Progenitor cell of endocrine pancreas (in vitro differentiated cells): ENCODE measurements at places on chromosomes 4 and X.

GRCh38 chr4:83572848-83573247, 36.9 kb downstream of the GPAT3 start:
- DNase-seq = no peak

GRCh38 chrX:54157561-54157960, 25.5 kb downstream of the FAM120C start:
- DNase-seq = no peak

GRCh38 chrX:121161501-121161933, 114.1 kb downstream of the GLUD2 start:
- DNase-seq = no peak

GRCh38 chrX:143634663-143635455, 1.0 kb downstream of the SLITRK4 start:
- DNase-seq = peak; percentile 24

DNA sequence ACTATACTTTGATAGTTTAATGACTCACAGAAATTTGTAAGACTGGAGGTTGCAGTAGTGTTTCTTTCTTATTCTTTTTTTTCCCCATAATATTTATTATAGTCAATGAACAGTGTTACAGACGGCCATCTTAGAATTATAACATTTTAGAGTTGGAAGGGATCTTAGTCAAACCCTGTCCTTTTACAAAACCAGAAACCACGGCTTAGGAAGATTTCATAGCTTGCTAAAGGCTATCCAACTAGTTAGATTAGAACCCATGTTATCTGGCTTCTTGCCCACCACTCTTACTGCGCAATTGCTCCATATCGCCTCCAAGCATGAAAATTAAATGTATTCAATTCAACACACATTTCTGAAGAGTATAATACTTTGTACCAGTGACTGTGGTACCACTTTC, 1.1 kb downstream of the XIAP start:
- no peak for DNase-seq

GRCh38 chrX:109600237-109600651, 24.7 kb downstream of the KCNE5 start:
- no peak for DNase-seq

GRCh38 chr4:17722356-17722700, 59.1 kb downstream of the FAM184B start:
- DNase-seq = no peak

DNA sequence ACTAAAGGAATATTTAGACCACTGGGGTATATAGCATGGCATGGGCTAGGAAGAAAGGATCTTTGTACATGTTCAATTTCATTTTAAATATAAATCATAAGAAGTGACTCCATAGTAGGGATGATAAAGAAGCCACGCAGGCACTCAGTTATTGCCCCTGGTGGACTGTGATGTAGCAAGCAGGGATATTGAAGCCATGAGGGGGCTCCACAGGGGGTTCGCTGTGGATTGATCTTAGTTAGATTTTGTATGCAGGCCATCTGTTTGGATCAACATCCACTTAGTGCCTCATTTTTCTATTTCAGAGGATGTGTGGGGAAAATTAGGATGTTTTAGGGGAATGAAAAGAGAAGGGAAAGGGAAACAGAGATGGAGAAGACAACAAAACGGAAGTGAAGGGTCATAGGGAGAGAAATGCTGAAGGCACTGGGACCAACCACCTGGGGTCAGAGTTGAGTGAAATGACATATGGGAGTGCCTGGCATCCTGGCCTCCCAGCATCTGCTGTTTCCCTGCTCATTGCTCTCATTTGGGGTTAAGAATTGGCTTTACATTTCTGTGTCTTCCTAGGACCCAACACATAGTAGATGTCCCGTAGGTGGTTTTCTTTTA, 11.2 kb upstream of the FREM3 start:
- DNase-seq = no peak

DNA sequence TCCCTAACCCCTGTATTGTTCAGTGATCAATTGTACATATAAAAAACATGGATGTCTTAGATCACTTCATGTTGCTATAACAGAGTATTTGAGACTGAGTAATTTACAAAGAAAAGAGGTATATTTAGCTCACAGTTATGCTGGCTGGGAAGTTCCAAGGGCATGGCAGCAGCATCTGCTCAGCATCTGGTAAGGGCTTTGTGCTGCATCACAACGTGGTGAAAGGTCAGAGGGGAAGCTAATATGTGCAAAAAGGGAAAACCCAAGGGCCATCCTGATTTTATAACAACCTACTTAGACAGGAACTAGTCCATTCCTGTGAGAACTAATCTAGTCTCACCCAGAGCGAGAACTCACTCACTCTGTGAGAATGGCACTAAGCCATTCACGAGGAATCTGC, 128.2 kb upstream of the OTUD4 start:
- DNase-seq = no peak

GRCh38 chr4:125140966-125141495, 173.7 kb upstream of the FAT4 start:
- DNase-seq = no peak

DNA sequence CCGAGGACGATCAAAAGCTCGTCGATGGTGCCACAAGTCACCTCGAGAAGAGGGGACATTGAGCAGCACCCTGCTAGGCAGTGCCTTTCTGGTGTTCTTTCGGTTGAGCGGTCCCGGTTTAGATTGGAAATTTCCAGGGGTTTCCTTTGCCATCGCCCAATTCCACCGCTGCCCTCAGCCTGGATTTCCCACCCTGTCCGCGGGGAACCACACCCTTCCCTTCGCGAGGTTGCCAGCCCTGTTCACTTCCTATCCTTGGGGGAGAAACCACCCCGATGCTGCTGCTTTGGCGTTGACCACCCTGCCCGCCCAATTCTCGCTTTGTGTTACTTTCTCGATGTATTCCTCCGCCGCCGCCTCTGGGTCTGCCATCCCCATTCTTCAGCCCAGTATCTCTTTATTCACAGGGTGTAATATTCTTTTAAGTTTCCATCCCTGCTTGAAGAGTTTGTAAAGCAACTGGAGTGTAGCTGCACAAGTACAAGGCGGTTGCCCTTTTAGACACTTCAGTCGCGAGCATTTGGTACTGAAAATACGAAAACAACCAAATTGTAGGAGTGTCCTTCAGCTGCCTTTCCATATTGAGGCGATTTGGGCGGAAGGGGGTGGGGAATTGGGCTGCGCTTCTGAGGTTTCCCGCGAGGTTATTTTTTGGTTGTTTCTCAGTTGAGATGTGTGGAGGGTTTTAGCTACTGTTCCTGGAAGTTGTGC, 1.1 kb downstream of the OGT start:
- DNase-seq = no peak

GRCh38 chr4:156568484-156568883, 403.1 kb downstream of the PDGFC start:
- DNase-seq = no peak

DNA sequence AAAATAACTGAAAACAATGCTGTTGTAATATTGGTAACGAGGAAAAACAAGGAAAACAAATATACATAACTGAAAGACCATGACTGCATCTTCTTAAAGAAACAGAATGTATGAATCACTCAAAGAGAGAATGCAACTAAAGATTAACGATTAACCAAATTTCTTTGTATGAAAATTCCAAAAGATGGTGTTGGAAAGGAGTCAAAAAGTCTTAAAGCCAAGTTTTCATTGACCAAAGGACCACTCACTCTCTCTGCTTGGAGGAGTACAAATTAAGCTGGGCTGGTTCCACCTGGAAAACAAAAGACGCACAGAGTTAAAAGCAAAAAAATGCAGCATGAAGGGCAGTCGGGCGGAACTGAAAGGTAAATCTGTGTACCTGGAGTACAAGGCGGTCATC, 1.8 kb downstream of the DCAF12L1 start:
- no peak for DNase-seq

DNA sequence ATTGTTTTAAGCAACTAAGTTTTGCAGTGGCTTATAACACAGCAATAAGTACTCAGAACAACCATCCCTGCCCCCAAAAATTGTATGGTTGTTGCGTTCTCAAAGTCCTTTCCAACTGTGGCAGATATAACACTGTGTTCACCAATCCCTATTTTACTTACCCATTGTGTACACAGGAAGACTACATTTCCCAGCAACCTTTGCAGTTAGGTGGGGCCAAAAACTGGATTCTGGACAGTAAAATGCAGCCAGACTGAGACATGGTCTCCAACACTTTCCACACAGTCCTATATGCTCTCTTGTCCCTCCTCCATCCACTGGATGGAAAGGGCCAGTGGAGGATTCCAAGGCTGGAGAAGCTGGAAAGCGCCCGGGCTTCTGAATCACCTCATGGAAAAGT, 523.6 kb downstream of the BCOR start:
- DNase-seq = no peak

GRCh38 chrX:2497961-2498780, 2.6 kb downstream of the DHRSX start:
- DNase-seq = no peak

DNA sequence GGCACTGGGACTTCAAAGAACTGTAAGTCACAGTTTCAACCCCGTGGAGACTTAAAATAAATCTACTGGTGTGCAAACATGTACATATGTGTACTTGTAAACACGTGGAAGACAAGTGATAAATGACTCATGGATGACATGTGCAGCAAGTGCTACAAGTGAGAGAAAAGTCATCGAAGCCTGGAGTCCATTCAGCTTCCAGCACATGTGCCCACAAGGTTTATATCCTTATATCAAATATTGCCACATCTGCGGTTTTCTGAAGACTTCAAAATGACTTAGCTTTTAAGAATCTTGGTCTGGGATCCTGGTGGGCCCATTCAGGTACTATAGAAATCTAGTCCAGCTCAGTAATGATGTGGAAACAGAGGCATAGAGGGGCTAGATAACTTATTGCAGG, 33.0 kb upstream of the TTC29 start:
- DNase-seq = no peak

DNA sequence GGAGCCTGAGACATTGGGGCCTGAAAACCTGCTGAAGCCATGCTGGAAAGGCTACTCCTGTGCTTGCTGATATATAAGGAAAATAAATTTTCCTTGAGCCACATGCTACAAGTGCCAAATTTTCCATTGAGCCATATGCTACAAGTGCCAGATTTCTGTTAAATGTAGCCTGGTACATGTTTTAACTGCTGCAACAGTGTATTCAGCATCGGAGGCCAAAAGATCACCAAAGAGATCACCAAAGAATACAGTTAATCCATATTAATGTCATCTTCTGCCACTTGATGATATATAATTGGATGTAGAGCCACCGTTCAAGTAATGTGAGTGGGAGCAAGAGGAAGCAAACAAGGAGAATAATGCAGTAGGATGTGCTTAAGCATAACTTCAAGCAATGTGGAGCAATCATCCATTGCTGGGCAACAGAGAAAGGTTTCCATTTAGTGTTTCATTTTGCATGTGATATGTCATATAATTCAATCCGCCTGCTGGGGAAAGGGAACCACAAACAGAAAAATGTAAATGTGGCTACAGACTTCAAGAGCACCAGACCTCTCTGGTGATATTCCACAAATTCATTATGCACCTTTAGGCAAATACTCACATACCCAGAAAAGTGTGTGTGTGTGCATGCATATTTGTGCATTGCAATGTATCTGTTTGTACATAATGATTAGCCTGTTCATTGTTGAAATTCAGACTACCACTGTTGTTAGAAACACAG, 295.9 kb downstream of the KCNIP4 start:
- no peak for DNase-seq

GRCh38 chrX:69389101-69389501, 115.0 kb upstream of the NALF2 start:
- DNase-seq = no peak

DNA sequence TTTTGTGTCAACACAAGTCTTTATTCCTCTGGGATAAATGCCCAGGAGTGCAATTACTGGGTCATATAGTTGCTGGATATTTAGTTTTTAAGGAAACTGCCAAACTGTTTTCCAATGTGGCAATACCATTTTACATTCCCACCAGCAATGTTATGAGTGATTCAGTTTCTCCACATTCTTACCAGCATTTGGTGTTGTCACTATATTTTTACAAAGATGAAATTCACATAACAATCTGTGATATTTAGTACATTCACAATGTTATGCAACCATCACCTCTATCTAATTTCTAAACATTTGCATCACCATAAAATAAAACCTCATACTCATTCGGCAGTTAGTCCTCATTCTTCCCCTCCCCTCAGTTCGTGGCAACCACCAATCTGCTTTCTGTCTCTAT, 75.0 kb downstream of the MAMLD1 start:
- DNase-seq = no peak

- no peak for DNase-seq
These were observed 126.8 kb upstream of the MAMLD1 start for GRCh38 chrX:150236327-150236726.

- no peak for DNase-seq
These were observed 2.5 kb downstream of the CCNI start for GRCh38 chr4:77073106-77073809.

DNA sequence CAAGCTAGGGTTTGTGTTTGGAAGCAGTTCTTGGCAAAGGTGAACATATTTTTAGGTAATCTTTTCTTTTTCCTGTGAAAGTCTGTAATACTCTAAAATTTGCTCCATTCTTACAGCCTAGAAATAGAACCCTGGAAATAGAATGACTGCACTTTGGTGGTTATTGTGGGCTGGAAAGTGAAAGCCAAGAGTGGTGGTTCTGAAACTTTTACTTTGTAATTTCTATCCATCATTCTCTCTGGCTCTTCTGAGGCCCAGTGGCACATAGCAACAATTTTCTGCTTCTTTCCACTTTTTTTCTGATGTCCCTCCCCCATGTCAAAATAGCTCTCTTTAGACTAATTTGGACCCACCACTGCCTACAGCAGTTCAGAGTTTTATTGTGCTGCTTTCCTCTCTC, 300.4 kb upstream of the RPS6KA3 start:
- no peak for DNase-seq

GRCh38 chrX:72050011-72050410, 81.7 kb downstream of the RTL5 start:
- no peak for DNase-seq

- DNase-seq = no peak
These were observed 44.3 kb downstream of the RASGEF1B start for GRCh38 chr4:81427344-81427821.

DNA sequence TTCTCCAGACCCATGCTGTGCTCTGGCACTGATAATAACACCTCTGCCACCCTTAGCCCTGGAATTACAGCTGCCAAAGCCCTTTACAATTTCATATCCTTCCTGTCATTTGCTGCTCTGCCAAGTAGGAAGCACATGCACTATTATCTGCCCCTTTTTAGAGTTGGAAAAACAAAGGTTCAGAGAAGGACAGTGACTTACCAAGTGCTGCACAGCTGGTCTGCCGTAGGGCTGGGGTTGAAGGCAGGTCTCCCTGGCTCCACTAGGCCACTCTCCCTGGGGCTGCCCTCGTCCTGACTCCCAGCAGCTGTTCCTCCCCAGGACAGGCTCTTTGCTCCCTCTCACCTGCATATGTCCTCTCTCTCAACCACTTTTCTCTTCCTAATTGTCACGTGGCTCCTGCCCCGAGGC, 73.4 kb downstream of the ANAPC4 start:
- DNase-seq = no peak

- no peak for DNase-seq
These were observed 547.5 kb downstream of the NLGN4X start for GRCh38 chrX:5681159-5681558.
